ENCODE measurements at places on chromosomes 6 and 20. TPM values are rescaled to one million over a fixed set of nuclear protein-coding genes. Genes with fewer than 3 reads are reported as not detected.
A peak's percentile ranks its signal among the peaks of the same experiment; 100 is the strongest.

The DYNLT2 gene
- total RNA-seq = 3.3 TPM

The SLC22A7 gene
- total RNA-seq = not detected

The CD40 gene
- total RNA-seq = 1.3 TPM

The CRISP3 gene
- total RNA-seq = not detected

The THBD gene
- total RNA-seq = not detected

The TRERF1 gene
- 36.0 TPM for total RNA-seq

The GCNT2 gene
- total RNA-seq = 4.3 TPM

The TSHZ2 gene
- 1.9 TPM for total RNA-seq

The BTN3A1 gene
- 64.7 TPM for total RNA-seq

The HNF4A gene
- not detected for total RNA-seq

DNA sequence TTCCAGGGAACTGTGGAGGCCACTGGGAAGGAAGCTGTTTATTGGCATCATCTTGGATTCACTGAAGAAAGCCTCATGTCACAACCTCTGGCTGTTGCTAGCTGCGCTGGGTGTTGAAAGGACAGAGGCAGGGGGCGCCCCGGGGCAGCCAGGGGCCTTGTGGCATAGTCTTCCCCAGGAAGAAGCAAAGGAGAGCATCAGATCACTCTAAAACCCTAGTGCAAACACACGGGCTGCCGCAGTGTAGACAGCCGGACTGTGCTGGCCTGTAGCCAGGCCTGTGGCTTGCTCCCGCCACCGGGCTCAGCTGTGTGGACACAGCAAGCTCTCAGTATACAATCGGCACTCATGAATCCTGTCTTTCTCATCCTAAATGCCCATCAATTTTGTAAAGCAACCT, 23.8 kb upstream of the SMOC2 start:
- no peaks in the 10 kb centered on the region for H3K27me3 ChIP-seq
- no peak for DNase-seq
- no peak overlapping the region for H3K27ac ChIP-seq
- no peaks in the 10 kb centered on the region for H3K4me1 ChIP-seq

- H3K27me3 ChIP-seq = peaks cover 40% of the 10 kb centered on the region
- peaks cover 2% of the 10 kb centered on the region for H3K36me3 ChIP-seq
- H3K4me3 ChIP-seq = no peak overlapping the region
- H3K27ac ChIP-seq = peak overlapping the region; percentile 20
- H3K4me1 ChIP-seq = peaks cover 25% of the 10 kb centered on the region
- DNase-seq = no peak
These were observed 30.9 kb upstream of the NOTCH4 start for GRCh38 chr6:32254761-32255198.

DNA sequence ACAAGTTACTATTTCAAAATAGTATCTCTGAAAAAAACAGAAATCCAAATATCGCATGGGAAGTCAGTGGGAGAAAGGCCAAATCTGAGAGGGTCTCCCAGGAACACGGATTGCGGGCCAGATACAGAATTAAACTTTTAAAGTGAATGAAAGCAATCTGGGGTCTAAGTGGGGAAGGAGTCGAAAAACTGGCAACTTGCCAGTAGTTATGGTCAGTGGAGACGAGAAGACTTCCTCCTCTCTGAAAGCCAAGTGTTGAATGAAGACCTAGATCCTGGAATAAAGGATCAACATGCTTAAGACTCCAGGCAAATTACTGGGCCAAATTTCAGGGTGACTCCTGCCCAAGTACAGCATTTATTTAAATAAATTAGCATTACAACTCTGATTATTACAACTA, 123.6 kb downstream of the BFSP1 start:
- H3K27me3 ChIP-seq = peaks cover 13% of the 10 kb centered on the region
- DNase-seq = no peak
- no peak overlapping the region for H3K27ac ChIP-seq
- H3K4me3 ChIP-seq = no peak overlapping the region

DNA sequence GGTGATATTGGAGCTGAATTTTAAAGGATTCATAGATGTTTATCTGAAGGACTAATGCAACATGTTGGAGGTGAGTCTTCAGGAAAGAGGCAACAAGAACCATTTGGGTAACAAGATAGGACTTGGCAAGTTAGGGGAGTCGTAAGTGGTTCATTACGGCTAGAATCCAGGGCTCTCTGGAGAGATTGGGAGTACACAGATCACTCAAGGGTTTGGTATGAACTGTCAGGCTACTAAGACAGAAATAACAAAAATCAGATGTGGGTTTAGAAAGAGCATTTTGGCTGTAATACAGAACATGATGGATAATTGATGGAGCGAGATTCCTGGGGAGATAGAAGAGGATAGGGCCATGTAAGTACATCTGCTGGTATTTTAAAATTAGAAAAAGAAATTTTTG, 86.3 kb upstream of the ESR1 start:
- no peaks in the 10 kb centered on the region for H3K36me3 ChIP-seq
- H3K4me3 ChIP-seq = no peak overlapping the region
- peaks cover 13% of the 10 kb centered on the region for H3K27me3 ChIP-seq
- peaks cover 3% of the 10 kb centered on the region for H3K4me1 ChIP-seq
- no peak for DNase-seq

GRCh38 chr6:42556462-42556861, 7.4 kb upstream of the UBR2 start:
- H3K36me3 ChIP-seq = peaks cover 1% of the 10 kb centered on the region
- no peak overlapping the region for H3K4me3 ChIP-seq
- no peak for DNase-seq
- H3K27me3 ChIP-seq = peaks cover 3% of the 10 kb centered on the region

DNA sequence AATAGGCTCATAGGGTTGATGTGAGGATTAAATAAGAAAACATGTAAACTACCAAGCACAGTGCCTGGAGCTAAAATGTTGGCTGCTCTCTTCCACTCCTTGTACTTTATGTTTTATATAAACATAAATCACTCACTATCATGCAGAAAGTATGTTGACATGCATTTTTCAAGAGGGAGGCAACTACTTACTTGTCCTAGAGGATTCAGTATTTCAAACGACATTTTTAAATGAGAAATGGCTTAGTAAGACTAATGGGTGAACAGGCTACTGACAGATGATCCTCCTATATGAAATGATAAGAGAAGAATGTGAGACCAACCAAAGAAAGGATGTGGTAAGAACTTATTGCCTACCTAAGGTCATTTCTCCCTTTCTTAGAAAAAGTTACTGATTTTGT, 21.0 kb downstream of the LATS1 start:
- no peaks in the 10 kb centered on the region for H3K27me3 ChIP-seq
- DNase-seq = no peak
- H3K4me3 ChIP-seq = no peak overlapping the region
- peak overlapping the region; percentile 17 for H3K27ac ChIP-seq
- peaks cover 29% of the 10 kb centered on the region for H3K36me3 ChIP-seq
- H3K4me1 ChIP-seq = peaks cover 18% of the 10 kb centered on the region

- no peaks in the 10 kb centered on the region for H3K27me3 ChIP-seq
- no peak overlapping the region for H3K4me3 ChIP-seq
- no peaks in the 10 kb centered on the region for H3K4me1 ChIP-seq
- H3K27ac ChIP-seq = no peak overlapping the region
These were observed 365.9 kb downstream of the TAF4 start for GRCh38 chr20:61699495-61700374.

- no peak overlapping the region for H3K27ac ChIP-seq
- no peaks in the 10 kb centered on the region for H3K36me3 ChIP-seq
- H3K4me3 ChIP-seq = no peak overlapping the region
These were observed 15.6 kb upstream of the HMGN3 start for GRCh38 chr6:79250107-79250514.

DNA sequence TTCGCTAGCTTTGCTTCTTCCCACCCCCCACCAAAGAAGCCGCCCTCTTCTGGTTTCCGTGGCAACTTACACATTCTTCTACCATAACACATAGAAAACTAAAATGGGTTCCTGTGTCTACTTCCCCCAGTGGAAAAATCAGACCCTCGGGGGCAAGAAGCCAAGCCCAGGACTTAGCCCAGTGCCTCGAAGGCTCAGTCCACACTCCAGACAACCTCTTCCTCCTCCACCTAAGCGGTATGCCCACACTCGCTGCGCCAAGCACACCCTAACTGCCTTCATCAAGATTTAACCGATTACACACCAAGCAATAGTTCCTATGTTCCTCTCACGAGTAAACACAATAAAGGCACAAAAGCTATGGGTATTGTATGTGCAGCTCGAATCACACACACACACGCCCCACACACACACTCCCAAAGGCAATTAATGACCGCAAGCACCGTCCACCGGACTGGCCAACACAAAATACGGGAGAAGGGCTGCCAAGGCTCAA, 537 bp downstream of the PPIL4 start:
- H3K27ac ChIP-seq = peak overlapping the region; percentile 99
- H3K4me1 ChIP-seq = peaks cover 37% of the 10 kb centered on the region
- DNase-seq = peak; percentile 85
- no peaks in the 10 kb centered on the region for H3K27me3 ChIP-seq
- peaks cover 6% of the 10 kb centered on the region for H3K36me3 ChIP-seq

- no peaks in the 10 kb centered on the region for H3K4me1 ChIP-seq
- no peak overlapping the region for H3K4me3 ChIP-seq
- no peaks in the 10 kb centered on the region for H3K27me3 ChIP-seq
- peaks cover 3% of the 10 kb centered on the region for H3K36me3 ChIP-seq
- no peak for DNase-seq
These were observed 291.8 kb upstream of the CITED2 start for GRCh38 chr6:139666284-139666683.

DNA sequence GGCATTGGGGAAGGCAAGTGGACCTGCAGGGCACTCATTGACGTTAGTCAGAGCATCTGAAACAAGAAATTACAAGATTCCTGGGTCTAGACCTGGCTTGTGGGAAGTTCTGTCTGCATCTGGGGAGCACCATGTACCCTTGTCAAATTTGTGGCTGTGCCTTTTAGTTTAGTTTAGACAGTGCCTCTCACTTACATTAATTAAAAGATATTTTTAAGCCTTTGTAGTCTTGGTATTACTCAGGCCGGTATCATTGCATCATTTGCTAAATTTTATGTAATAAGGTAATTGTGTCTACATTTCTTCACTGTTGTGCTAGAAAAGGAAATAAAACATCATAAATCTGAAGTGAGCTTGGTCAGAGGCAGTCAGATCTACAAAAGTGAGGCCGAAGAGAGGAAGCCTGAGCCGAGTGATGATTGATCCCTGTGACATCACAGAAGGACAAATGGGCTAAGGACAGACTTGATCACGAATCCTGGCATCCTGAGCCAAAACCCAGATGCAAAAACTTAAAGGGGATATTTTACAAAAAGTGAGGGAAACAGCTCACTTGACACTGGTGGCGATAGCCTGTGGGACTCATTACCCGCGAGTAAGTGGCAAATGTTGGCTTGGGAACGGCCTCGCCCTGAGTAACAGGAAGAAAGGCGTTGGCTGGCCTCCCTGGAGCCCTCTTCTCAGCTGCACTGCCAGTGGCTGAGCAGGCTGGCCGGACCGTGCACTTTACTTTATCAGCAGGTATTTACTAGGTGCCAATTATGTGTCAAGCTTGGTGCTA, 106.5 kb downstream of the TCP11 start:
- H3K4me3 ChIP-seq = no peak overlapping the region
- H3K4me1 ChIP-seq = peaks cover 2% of the 10 kb centered on the region
- no peak overlapping the region for H3K27ac ChIP-seq
- no peak for DNase-seq
- H3K27me3 ChIP-seq = no peaks in the 10 kb centered on the region

GRCh38 chr6:122495612-122496011, 24.0 kb upstream of the SERINC1 start:
- no peak overlapping the region for H3K4me3 ChIP-seq
- no peaks in the 10 kb centered on the region for H3K36me3 ChIP-seq
- peak; percentile 66 for DNase-seq
- peaks cover 16% of the 10 kb centered on the region for H3K4me1 ChIP-seq
- peaks cover 17% of the 10 kb centered on the region for H3K27me3 ChIP-seq

- H3K4me1 ChIP-seq = peaks cover 52% of the 10 kb centered on the region
- H3K4me3 ChIP-seq = no peak overlapping the region
- H3K36me3 ChIP-seq = peaks cover 5% of the 10 kb centered on the region
- DNase-seq = peak; percentile 82
- peak overlapping the region; percentile 76 for H3K27ac ChIP-seq
These were observed 70.6 kb downstream of the SGK1 start for GRCh38 chr6:134247231-134247833.

DNA sequence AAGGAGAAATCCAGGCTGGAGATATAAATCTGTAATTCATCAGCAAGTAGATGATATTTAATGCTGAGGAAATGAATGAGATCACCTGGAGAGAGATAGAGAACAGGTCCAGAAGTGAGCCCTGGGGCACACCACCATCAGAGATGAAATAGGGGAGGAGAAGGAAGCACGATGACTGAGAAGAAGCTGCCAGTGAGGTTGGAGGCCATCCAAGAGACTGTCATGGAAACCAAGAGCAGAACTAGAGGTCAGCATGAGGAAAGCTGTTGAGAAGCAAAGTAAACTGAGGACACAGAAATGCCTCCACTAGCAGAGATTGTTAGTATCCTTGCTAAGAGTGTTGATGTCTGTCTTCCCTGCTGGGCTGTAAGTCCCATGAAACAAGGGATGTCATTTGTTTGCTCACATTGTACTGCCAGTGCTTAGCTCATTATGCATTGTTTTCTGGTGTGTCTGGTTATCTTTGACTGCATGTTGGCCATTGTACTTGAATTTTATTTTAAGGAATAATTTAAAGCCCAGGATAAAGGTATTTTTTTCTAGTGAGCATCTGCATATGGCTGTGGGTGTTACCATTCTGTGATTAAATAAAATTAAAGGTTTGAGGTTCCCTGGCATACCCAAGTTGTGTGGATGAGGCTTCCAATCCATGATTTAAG, 35.8 kb downstream of the CDH22 start:
- no peak overlapping the region for H3K4me3 ChIP-seq
- H3K27ac ChIP-seq = no peak overlapping the region
- H3K4me1 ChIP-seq = no peaks in the 10 kb centered on the region
- no peak for DNase-seq
- H3K36me3 ChIP-seq = no peaks in the 10 kb centered on the region

- peaks cover 4% of the 10 kb centered on the region for H3K27me3 ChIP-seq
- no peaks in the 10 kb centered on the region for H3K36me3 ChIP-seq
- no peak overlapping the region for H3K4me3 ChIP-seq
- no peak for DNase-seq
- no peak overlapping the region for H3K27ac ChIP-seq
These were observed 35.1 kb downstream of the RBM38 start for GRCh38 chr20:57426271-57426689.

- no peak overlapping the region for H3K27ac ChIP-seq
- no peak for DNase-seq
- no peak overlapping the region for H3K4me3 ChIP-seq
These were observed 1.5 kb downstream of the FAM162B start for GRCh38 chr6:116763906-116764628.

GRCh38 chr6:137589067-137589848, 95.1 kb upstream of the OLIG3 start:
- H3K27ac ChIP-seq = no peak overlapping the region
- H3K4me3 ChIP-seq = no peak overlapping the region
- peak; percentile 81 for DNase-seq
- peaks cover 35% of the 10 kb centered on the region for H3K27me3 ChIP-seq
- H3K4me1 ChIP-seq = peaks cover 15% of the 10 kb centered on the region
